ENCODE measurements at places on chromosomes 12 and 14.

GRCh38 chr14:20470603-20470901 lies 1.3 kb downstream of the PNP start:
- no peak for DNase-seq

GRCh38 chr14:90019824-90020523 lies 41.8 kb upstream of the KCNK13 start:
- no peak for DNase-seq

DNA sequence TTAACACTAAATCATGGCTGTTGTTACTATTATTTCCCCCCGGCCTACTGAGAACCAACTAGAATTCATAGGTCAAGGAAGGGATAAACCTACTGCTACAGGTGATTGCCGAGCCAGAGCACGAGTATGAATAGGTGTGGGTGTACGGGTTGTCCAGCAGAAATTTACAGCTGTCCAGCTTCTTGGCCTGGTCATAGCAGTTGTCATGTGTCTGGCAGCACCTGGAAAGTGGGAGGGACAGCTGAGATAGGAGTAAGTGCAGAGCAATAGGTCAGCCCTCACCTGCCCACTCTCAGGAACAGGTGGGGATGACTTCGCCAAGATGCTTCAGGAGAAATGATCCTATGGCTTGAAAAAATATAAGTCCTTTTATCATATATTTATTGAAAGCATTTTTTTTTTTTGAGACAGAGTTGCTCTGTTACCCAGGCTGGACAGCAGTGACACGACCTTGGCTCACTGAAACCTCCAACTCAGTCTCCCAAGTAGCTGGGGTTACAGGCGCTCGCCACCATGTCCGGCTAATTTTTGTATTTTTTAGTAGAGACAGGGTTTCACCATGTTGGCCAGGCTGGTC lies 2.6 kb downstream of the PLA2G1B start:
- DNase-seq: no peak

DNA sequence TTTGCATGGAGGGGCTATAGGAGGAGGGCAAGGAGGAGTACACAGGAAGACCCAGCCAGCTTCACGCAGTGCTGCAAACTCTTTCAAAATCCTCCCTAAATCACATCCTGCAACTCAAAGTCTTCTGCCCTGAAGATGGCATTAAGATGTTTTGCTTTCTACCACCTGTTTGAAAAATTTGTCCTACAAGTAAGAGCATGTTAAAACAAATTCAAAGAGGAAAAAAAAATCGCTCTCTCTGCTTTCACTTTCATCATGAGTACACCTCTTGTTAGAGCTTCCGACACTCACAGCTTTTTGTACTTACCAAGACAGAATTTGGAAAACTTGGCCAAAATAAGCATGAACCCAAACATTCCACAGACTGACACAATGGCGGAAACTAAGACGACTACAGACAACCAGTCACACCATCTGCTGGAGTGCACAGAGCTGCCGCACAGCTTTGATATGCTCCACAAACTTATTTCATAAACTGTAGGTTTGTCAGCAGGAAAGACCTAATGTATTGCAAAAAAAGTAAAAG lies 21.3 kb downstream of the GCH1 start:
- DNase-seq: peak; percentile 71

GRCh38 chr14:61536661-61537562 lies 158.4 kb upstream of the HIF1A start:
- no peak for DNase-seq

- DNase-seq: no peak
These were observed at the start of gene CCER1 for GRCh38 chr12:90954921-90955320. Gene CCER1 (minus strand): TSS chr12:90955176. CDS start chr12:90954742, 434 bp downstream.

GRCh38 chr14:64817631-64818030 lies 62.1 kb downstream of the SPTB start:
- no peak for DNase-seq

DNA sequence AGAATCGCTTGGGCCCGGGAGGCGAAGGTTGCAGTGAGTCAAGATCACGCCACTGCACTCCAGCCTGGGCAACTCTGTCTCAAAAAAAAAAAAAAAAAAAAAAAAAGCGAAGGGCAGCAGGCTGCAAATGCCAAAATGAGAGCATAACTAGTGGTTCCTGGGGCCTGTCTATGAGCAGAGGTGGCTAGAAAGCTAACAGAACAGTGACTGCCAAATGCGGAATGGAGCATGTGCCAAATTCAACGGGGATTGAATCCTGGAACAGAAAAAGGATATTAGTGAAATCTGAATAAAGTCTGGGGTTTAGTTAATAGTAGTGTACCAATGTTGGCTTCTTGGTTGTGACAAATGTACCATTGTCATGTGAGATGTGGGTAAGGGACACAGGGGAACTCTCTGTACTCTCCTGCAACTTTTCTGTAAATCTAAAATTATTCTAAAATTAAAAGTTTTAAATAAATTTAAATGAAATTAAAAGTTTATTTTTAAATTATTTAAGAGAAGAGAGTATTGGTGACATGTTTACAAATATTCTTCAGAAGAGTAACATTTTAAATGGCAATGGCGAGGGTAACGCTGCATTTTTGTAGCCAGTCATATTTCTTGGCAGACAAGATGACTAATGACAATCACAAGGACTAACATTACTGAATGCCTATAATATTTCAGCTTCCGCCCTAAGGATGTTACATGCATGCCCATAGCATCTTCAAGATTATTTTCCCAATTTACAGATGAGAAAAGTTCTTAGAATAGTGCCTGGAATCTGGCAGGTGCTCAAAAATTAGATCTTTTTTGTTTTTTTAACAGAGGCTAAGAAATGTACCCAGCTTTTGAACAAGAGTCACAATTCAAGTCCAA lies 28.9 kb upstream of the NUDT4 start:
- DNase-seq: no peak

DNA sequence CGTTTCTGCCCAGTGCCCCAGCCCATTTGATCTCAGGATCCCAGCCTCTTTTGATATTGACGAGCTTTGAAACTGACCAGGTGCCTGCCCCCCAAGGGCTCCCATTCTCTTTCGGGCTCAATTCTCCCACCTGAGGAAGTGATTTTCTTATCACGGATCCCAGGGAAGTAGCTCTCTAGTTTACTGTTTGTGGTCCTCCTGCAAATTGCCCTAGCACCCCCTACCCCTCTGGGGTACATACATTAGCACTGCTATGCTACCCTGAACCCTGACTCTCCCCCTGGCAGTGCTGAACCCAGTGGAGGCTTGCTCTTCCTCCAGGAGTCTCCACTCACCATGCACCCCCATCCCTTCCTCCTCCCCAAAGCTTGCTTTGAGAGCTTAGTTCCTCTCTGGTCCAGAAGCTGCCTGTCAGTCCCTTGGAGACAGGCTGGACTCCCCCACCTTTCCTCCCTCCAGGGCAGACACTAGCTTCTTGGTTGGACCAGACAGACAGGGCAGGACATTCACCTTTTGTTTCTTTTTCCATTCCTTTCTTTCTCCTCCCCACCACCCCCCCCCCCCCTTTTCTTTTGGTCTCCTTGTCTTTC lies 4.4 kb upstream of the TBX3 start:
- no peak for DNase-seq

DNA sequence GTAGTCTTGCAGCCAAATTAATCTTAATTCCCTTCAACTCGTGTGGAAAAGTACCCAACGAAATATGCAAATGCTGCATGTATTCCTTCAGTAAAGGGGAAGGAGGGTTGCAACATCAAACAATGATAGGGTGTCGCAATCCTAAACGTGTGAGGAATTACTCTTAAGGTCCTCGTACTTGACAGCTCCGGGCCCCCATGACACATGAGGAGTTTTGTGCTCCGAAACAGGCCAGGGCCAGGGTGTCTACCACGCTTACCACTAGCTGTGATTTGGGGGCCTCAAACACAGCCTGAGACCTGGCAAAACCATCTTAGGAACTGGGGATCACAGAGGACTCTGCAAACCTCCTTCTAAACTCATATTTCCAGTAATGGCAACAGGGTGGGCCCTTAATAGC lies 20.4 kb downstream of the FOS start:
- no peak for DNase-seq

DNA sequence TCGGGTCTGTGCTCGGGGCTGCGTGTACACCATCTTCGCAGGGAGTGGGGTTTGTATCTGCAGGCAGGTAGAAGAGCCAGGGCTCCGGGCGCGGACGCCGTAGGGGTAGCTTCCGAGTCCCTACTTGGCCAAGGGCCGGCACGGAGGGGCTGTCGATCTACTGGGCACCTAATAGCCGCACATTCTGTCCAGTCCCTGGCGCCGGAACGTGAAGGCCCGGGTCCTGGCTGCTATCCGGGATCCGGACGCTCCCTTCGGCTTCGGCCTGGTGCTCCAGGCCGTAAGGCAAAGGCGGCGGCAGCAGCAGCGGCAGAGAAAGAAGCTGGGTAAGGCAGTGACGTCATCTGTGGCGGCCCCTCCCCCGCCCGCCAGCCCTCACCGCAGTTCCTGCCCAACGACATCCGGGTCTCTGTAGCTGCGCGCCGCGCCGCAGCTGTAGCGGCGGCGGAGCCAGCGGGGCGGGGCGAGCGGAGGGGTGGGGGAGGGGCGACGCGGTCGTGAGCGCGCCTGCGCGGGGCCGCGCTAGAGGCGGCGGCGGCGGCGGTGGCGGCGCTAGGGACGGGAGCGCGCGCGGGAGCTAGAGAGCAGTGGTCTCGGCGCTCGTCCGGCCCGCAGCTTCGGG lies at the start of gene PPM1A:
Gene PPM1A (plus strand): TSS at position 525 of the 622 bp plus-strand sequence. CDS start 33,483 bp downstream, outside the sequence.
- peak; percentile 97 for DNase-seq

DNA sequence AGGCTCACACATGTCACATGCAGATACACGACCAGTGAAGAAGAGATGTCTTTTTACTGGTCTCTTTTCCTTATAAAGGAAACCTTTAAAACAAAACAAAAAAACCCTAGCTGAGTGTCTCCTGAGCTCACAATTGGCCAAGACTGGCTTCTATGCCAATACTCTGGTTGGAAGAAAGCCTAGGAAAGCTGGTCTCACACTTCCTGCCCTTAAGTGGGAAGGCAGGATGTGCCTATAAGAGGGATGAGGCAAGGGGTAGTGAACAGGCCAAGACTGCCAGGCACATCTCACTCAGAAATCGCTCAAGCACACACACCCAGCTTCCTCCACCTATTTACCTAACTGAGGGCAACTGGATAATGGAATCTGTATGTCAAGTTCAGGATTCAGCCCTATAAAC lies 50.0 kb downstream of the SOCS2 start:
- no peak for DNase-seq

- no peak for DNase-seq
These were observed 61.8 kb downstream of the FBXL14 start for GRCh38 chr12:1532375-1533165.

- DNase-seq: no peak
These were observed 27.3 kb upstream of the CD9 start for GRCh38 chr12:6172862-6173261.

GRCh38 chr14:75427126-75427481 lies 718 bp upstream of the JDP2 start:
- DNase-seq: no peak

DNA sequence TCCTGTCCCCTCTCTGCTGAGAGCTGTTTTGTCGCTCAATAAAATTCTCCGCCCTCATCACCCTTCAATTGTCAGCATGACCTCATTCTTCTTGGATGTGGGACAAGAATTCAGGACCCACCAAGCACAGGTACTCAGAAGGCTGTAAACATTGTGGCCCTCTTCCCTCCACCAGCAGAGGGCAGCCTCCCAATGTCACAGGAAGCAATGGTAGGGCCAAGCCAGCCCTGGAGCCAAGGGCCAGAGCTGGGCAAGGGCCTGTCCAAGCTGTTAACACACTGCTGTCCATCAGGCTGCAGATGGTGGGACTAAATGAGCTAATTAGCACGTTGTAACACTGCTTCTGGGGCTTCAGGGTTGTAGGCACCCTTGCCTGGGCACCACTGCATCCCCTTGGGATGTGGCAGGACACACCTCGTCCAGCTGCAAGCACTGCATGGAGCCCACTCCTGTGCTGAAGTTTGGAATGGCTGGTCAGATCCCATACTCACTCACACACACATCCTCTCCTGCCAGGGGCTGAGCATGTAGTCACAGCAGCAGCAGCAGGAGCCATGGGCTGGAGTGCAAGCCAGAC lies 62.7 kb upstream of the HECTD1 start:
- no peak for DNase-seq

DNA sequence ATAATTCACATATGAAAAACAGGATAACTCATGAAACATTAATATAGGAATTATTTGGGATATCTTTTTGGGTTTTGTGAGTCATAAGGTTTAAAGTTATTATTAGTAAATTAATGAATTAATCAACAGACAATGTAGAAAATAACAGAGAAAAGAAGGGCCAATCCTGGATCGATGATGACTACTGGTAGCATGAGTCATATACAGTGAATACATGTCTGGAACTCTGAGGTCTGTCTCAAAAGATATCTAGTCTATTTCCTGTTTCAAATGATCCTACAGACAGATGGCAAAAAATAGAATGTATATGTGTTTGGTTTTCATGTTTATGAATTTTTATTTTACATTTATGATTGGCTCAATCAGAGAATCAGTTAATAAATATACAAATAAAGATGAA lies 86.4 kb upstream of the RTL1 start:
- no peak for DNase-seq

DNA sequence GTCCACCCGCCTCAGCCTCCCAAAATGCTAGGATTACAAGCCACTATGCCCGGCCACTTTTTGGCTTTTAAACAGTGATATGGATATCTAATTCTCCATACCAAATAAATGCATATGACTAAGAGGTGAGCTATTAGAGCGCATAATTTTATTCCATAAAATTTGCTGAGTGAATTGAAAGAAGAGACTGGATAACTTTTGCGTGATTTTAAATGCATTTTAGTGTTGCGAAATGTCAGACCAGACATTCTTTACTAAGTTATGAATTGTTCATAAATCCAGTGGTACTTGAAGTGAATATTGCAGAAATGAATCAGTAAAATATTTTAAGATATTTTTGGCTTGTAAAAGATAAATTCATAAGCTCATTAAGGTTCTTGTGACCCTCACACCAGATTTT lies 50.9 kb upstream of the DIP2B start:
- DNase-seq: no peak

- no peak for DNase-seq
These were observed 74.8 kb upstream of the TCL1B start for GRCh38 chr14:95611293-95611880.

GRCh38 chr14:88559852-88560251 lies 3.0 kb upstream of the ZC3H14 start:
- DNase-seq: no peak

- DNase-seq: no peak
These were observed 23.7 kb downstream of the CEP170B start for GRCh38 chr14:104888489-104889374.

GRCh38 chr12:117674313-117674712 lies 294.5 kb downstream of the KSR2 start:
- no peak for DNase-seq

Measured in activated CD8-positive, alpha-beta memory T cell treated with anti-CD3 and anti-CD28 coated beads for 24 hours (primary cell).